ENCODE measurements at places on chromosomes 1 and 21. TPM values are rescaled to one million over a fixed set of nuclear protein-coding genes. Genes with fewer than 3 reads are reported as not detected.

Gene GPR89A
- 20.0 TPM for total RNA-seq

Gene TAS1R1
- not detected for total RNA-seq

Gene RCSD1
- not detected for total RNA-seq

Gene DENND2D
- 10.1 TPM for total RNA-seq

Gene HDAC1
- 80.1 TPM for total RNA-seq

Gene S100A13
- total RNA-seq = 132 TPM

Gene RALGPS2
- 68.0 TPM for total RNA-seq

Gene C1QTNF12
- 0.83 TPM for total RNA-seq

Gene SPATA1
- 0.71 TPM for total RNA-seq

Gene ADAM30
- total RNA-seq = not detected

Gene EXTL1
- 0.09 TPM for total RNA-seq

Gene IGSF9
- total RNA-seq = not detected

Gene BEND5
- total RNA-seq = not detected

Gene TTC39A
- total RNA-seq = 0.74 TPM

Gene PITHD1
- total RNA-seq = 34.9 TPM

Gene FAM163A
- under 0.01 TPM for total RNA-seq

Gene CROCC
- 25.1 TPM for total RNA-seq

Gene CSMD2
- total RNA-seq = 1.6 TPM

Gene PDZK1
- 0.28 TPM for total RNA-seq
